ENCODE measurements at places on chromosomes 12 and 14. TPM values are rescaled to one million over a fixed set of nuclear protein-coding genes. Genes with fewer than 3 reads are reported as not detected.

The RSRC2 gene
- total RNA-seq, result 135 TPM

The A2M gene
- total RNA-seq, result 0.14 TPM

The MIPOL1 gene
- not detected for total RNA-seq

The AKAP6 gene
- total RNA-seq, result 2.5 TPM

The GPR84 gene
- total RNA-seq, result 2.0 TPM

The POTEM gene
- total RNA-seq, result not detected

The CLEC14A gene
- not detected for total RNA-seq

The RDH5 gene
- 13.3 TPM for total RNA-seq

The USP44 gene
- total RNA-seq, result 6.0 TPM

The DCN gene
- not detected for total RNA-seq

The STYK1 gene
- not detected for total RNA-seq

The VRTN gene
- total RNA-seq, result not detected

The PRKAG1 gene
- 58.7 TPM for total RNA-seq

The ZBTB42 gene
- total RNA-seq, result 2.0 TPM

The GALNT9 gene
- not detected for total RNA-seq

The CLEC2D gene
- total RNA-seq, result 182 TPM

The OTOGL gene
- not detected for total RNA-seq
